ENCODE measurements at places on chromosomes 3 and 15.

GRCh38 chr3:22372292-22373062 lies 621.5 kb upstream of the ZNF385D start:
- DNase-seq = no peak

- DNase-seq = no peak
Observed at GRCh38 chr3:61505197-61505596, 56.2 kb upstream of the PTPRG start.

DNA sequence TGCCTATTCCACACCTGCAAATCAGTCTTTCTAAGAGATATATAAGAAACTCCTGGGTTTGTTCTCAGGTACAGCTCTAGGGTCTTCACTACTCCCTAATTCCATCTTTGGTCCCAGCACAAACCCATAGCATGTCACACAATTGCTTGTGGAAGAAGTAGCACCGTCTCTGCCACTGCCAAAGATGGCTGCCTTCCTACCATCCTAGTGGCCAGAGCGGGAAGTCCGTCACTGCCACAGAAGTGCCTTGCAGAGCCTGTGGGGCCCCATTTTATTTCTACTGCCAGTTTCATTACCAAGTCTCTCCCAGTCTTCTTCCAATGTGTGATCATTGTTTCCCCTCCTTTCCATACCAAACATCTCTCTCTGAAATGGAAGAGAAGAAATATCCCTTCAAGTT lies 107.6 kb downstream of the CD47 start:
- DNase-seq = no peak

DNA sequence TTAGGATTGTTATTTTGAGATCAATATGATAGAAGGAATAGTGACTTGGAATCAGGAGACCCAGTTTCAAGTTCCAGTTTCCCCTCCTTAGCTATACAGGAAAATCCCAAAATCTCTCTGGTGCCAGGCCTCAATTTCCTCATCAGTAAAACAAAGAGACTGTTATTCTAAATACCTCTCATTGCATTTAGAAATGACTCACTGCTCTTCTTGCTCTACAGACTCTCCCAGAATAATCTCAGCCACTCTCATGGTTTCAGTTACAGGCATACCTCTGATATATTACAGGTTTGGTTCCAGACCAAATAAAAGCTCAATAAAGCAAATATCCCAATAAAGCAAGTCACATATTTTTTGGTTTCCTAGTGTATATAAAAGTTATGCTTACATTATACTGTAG lies 28.3 kb downstream of the IMPG2 start:
- DNase-seq = no peak

GRCh38 chr3:52707585-52707984 lies 1.7 kb downstream of the SPCS1 start:
- DNase-seq = no peak

- DNase-seq = no peak
Observed at GRCh38 chr15:64979252-64979710, 10.4 kb downstream of the SPG21 start.

GRCh38 chr15:55712363-55712762 lies 30.6 kb downstream of the PRTG start:
- DNase-seq = no peak

GRCh38 chr3:172135820-172136219 lies 96.4 kb downstream of the FNDC3B start:
- no peak for DNase-seq

- DNase-seq = no peak
Observed at GRCh38 chr3:134613006-134613520, 37.8 kb downstream of the KY start.

DNA sequence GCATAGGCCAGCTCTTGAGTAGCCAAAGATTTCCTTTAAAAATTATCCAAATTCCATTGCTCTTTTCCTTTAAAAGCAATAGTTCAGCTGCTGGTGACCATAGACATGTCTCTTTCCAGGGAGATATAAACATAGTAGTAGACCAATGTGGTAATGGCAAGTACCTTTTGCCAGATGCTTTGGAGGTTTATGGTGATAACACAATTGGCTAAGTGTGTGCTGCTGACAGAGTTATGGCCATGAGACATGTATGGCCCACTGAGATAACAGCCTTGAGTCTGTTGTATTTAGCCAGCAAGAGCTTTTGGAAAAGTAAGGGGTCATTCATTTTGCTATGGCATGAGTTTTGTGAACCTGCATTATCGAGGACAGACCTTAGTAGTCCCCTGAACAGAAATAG lies 1146.8 kb downstream of the TUSC7 start:
- DNase-seq = no peak

GRCh38 chr3:41144631-41145030 lies 54.7 kb upstream of the CTNNB1 start:
- DNase-seq = no peak

GRCh38 chr15:51335087-51335486 lies 3.3 kb downstream of the CYP19A1 start:
- DNase-seq = no peak

DNA sequence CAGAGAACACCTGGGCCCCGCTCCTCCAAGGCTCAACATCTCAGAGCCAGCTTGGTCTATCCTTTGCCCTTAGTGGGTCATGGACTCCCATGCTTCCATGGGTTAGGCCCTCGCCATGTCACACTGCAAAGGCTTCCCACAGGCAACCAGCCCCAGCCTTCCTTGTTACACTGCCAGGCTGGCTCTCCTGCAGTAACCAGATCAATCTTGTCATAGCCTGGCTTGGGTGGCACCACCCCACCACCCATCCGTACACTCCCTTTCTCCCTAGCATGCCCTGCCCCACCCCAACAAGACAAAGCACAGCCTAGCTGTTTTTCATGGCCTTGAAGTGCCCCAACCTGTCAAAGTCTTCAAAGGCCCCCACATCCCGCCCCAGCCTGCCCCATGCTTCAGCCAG lies 30.5 kb downstream of the CA12 start:
- no peak for DNase-seq

- no peak for DNase-seq
Observed at GRCh38 chr3:42552830-42553229, 28.9 kb downstream of the SEC22C start.

DNA sequence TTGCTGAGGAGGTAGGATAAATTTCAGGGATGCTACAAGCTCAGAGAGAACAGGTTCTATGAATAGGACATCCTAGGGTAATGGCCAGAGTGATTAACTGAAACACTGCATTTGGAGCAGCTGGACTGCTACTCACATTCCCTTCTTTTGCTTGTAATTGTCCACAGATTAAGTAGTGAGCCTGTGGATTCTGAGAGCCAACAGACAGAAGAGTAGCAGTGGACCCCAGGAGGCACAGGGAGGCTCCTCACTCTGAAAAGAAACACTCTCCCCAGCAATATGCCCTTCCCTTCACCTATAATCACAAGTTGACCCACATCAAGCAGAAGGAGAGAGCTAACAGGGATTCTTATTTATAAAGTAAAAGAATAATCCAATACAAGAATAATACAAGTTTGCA lies 10.6 kb upstream of the RFX7 start:
- no peak for DNase-seq

GRCh38 chr3:11508346-11509172 lies 135.2 kb downstream of the VGLL4 start:
- no peak for DNase-seq

- no peak for DNase-seq
Observed at GRCh38 chr3:16794257-16794656, 90.5 kb upstream of the PLCL2 start.

- DNase-seq = no peak
Observed at GRCh38 chr3:13491206-13491974, 11.3 kb downstream of the HDAC11 start.

DNA sequence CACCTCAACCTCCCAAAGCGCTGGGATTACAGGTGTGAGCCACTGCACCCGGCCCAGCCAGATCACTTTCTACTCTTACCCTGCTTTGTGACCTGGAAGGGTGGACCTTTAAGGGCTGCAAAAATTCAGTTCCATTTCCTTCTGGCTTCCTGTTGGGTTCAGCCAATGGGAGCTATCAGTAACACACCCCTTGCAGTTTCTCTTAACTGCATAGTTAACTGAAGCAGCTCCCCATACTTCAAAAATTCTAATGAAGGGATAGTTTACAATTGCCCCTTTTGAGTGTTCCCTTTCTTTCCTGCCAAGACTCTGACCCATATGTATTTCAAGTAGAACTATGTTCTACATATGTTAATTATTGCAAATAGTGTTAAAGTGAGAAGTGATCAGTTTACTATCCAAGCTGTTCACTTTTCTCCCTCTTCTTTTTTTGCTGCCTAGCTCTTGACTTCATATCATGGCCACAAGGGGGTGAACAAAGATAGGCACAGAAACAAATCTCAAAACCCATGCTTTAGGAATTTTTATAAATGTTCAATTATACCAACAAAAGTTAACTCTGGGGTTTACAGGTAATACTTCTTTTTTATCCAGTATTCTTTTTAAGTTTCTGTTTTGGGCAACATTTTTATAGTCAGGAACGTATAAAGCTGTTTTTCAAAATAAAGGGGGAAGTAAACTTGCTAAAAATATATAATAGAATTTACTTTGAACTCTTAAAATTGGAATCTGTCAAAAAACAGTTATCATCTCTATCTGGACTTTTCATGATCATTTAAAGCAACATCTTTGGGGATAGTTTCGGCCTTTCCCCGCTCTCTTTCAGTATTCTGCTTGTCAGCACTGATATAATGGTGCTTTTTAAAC lies 8.1 kb downstream of the PGBD4 start:
- DNase-seq = no peak

GRCh38 chr3:52775877-52776276 lies 1.5 kb upstream of the ITIH1 start:
- no peak for DNase-seq

- no peak for DNase-seq
Observed at GRCh38 chr15:64875641-64876223, 34.0 kb downstream of the PLEKHO2 start.

DNA sequence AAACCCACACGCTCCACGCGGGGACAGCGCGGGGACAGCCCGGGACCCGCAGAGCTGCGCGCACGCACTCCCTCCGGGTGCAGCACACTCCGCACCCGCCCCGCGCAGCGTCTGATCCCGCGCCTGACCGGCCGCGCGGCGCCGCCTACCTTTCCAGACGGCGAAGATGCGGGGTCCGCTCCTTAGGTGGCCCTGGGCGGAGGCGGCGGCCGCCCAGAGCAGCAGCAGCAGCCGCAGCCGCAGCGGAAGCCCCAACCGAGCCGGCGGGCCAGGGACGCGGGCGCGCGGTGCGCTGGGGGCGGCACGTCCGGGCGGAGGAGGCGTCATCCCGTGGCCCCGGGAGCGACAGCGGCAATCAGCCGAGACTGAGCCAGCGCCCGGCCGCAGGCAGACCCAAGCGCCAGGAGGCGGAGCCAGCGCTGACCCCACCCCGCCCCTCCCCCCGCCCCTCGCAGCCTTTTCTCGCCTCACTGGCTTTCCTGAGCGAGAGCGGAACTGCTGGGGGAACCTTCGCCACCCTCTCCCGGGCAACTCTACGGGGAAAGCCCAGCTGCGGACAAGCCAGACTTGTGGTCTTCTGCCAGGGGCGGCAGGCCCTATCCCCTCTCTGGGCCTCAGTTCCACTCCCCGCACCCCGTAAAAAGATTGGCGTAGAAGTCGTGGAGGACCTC lies at the start of gene SEMA7A:
Gene SEMA7A, minus strand, starts transcription at position 367 of the 671 bp plus-strand sequence. Its CDS starts 40 bp downstream, at position 327.
- peak; percentile 71 for DNase-seq

DNA sequence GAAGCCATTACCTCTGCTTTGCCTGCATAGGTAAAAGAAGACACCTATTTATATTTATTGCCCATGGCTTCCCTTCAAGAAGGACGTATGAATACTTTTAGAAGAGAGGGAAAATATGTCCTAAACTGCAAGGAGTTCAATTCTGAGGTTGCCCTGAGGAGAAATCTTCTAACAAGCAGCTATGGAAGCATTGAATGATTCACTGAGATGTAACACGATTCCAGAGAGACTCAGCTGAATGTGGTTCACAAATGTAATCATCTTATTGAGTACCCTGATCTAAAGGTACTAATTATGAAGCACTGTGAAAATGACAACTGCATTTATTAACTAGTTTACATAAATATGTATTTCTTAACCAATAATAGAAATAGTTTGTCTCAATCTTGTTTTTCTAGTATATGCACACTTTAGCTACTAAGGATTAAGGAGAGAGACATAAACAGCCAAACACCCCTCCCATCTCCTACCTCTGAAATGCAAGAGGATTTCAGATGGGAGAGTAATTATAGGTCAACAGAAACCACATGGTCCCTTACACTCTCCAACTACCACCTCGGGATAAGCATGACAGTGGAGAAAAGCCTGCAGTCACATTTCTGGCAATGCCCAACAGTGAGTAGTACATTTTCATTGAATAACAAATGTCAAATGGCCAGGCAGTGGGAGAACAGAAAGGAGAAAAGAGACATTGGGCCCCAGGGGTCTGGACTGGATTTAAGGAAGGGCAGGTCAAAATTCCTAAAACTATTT lies 506.2 kb upstream of the IL12A start:
- DNase-seq = no peak

DNA sequence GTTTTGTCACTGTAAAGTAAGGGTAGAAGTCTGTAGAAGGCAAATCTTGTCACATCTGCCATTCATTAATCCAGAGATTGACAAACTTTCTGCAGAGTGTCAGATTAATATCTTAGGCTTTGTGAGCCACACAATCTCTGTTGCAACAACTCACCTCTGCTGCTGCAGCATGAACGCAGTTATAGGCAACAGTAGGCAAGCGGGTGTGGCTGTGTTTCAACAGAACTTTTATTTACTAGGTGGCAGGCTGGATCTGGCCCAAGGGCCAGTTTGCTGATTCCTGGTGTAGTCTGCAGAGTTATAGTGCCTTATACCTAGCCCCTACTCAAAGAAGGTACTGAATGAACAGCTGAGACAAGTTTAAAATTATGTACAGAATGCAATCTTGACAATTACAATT lies 396.7 kb downstream of the FOXP1 start:
- DNase-seq = no peak

DNA sequence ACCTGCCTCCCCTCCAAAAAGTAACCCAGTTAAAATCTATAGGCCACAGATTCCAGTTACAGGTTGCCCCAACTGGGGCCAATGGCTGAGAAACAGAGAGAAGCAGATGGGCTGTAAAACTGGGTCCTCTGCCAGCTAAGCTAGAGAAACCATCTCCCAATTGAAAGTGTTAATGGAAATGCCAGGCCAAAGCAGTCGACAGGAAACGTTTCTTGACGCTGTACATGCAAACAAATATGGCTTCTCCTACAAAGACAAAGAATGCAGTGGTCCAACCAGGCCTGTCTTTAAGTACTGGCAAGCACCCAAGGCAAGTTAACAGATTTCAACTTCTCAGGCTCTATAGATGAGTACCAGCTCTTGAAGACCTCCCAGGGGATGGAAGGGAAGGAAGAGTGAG lies 71.3 kb downstream of the MAGI1 start:
- no peak for DNase-seq
